Stimulated activated naive CD8-positive, alpha-beta T cell treated with anti-CD3 and anti-CD28 coated beads, Interleukin-15, Interleukin-2, amounts not matched to agents 100 U/mL and 50 U/mL, for 24 hours (primary cell): ENCODE measurements at places on chromosomes 1 and 21.
A peak's percentile ranks its signal among the peaks of the same experiment; 100 is the strongest.

- DNase-seq: peak; percentile 26
These were observed 17.6 kb upstream of the CLIC4 start for GRCh38 chr1:24727501-24728216.

DNA sequence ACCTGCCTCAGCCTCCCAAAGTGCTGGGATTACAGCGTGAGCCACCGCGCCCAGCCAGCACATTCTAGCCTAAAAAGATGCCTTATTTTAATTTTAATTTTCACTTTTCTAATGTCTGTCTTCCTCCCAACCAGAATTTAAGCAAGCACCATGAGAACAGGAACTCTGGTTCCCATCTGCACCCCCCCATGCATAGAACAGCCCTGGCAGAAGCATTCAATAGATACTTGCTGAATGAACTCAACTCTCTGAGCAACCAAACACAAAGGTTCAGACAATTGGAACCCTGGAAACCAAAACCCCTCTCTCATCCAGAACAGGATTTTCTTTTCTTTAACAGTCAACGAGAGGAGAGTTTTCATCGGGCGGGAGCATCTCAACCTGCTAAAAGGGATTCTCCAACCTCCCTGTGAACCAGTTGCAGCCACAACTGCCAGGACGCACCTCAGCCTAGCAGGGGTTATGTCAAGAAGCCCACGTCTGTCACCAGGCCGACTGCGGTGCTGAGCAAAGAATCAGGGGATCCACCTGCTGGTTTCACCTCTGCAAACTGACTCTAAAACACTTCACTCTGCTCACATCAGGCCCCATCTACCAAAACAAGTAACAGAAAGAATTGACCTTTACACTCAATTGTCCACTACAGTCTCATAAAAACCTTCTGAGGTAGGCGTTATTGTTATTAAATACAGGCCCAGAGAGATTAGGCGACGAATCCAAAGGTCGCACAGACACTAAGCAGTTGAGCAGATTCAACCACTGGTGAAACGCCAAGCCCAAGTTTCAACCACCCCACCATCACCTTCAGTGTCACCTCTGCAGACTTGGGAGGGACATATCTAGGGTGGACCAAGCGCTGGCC is 1.7 kb downstream of the KIAA2013 start:
- peak; percentile 38 for DNase-seq

DNA sequence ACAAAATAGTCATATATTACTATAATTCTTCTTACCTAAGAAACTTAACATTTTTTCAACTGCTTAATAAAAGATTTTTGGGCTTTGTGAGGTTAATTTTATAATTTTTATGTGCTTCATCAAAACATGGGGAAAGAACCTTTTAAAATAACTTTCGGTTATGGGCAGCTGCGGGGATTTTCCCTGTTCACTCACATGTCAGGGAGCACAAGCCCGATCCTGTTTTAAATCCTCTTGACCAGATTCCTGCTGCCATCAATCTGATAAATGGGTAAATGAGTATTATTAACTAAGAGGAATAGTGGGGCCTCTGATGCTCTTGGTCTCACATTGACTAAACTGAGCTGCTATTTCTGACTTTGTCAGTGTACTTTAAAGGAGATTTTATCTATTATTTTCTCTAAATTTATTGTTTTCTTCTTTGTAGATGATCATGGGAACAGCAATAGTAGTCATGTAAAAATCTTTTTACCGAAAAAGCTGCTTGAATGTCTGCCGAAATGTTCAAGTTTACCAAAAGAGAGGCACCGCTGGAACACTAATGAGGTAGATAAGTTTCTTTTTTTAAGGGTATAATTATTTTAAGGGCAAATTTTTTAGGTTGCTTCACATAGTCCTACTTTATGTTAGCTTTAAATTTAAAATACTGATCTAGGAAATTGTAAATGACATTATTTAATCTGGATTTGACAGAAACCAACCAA is 39.6 kb downstream of the CAMTA1 start:
- DNase-seq: no peak

DNA sequence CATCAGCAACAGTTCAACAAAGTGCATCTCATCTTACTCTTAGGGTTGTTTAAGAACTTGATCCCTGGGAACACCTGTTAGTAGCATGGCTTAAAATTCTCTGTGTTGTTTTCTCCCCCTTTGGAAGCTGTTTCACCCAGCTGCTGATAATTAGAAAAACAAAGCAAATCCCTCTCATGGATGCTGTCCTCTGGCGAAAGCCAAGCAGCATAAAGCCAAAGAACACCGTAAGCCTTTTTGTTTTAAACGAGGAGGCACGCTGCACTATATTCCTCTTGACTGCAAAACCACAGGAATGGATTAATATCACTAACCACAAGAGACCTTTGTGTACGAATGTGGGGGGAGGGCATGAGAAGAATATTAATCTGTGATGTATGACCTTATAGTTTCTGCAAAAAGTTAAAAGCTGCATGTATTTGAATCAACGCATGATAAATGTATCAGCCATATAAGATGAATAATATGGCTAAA is 923.2 kb downstream of the LTN1 start:
- DNase-seq: no peak

DNA sequence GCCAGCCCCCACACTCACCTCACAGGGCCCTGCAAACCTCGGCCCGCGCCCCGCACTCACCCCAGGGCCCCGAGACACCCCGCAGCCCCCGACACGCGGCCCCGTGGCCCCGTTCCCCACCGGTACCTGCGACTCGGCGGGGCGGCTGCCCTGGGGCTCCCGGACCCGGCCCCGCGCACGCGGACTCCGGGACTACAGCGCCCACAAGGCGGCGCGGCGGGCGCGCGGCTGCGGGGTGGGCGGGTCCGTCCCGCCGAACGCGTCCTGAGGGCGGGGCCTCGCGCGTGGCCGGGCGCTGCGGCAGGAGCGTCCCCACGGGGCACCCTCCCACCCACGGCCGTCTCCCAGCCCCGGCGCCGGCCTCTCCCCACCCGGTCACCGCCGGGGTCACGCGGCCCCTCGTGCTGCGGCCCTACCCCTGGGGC is at the start of gene SLC19A1:
Gene SLC19A1, minus strand, starts transcription at position 199 of the 425 bp plus-strand sequence. CDS start 4,481 bp downstream, outside the sequence.
- peak; percentile 84 for DNase-seq

GRCh38 chr1:207288315-207288714 is 33.2 kb upstream of the CD55 start:
- no peak for DNase-seq

DNA sequence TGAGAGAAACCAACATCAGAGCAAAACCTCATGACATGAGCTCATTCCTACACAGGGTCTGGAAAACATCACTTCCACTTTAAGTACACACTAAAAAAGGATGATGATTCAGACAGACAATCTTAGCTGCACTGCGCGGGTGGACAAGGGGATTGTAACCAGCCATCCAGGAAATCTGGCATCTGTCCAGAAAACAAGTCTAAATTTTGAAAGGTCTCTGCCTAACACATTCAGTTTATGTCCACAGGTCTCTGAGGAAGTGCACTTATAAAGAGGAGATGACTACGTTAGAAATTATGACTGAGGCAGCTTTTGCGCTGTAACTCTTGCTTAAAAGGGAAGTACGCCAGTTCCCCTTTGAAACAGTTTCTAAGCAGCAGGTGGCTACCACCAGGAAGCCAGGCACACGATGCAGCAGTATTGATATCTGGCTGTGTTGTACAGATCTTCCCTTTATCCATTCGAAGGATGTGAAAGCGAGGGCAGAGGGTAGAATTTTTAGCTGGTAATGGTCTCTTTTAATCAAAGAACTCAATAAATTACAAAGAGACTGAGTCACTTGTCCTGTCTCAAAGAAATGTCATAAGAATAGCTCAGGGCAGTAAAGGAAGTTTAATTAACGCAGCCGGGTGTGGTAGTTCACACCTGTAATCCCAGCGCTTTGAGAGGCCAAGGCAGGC is 128.0 kb downstream of the SETD4 start:
- DNase-seq: peak; percentile 31

- no peak for DNase-seq
These were observed 15.4 kb upstream of the SHE start for GRCh38 chr1:154517661-154518060.

GRCh38 chr1:38586993-38587646 is 272.5 kb downstream of the RRAGC start:
- DNase-seq: peak; percentile 68

DNA sequence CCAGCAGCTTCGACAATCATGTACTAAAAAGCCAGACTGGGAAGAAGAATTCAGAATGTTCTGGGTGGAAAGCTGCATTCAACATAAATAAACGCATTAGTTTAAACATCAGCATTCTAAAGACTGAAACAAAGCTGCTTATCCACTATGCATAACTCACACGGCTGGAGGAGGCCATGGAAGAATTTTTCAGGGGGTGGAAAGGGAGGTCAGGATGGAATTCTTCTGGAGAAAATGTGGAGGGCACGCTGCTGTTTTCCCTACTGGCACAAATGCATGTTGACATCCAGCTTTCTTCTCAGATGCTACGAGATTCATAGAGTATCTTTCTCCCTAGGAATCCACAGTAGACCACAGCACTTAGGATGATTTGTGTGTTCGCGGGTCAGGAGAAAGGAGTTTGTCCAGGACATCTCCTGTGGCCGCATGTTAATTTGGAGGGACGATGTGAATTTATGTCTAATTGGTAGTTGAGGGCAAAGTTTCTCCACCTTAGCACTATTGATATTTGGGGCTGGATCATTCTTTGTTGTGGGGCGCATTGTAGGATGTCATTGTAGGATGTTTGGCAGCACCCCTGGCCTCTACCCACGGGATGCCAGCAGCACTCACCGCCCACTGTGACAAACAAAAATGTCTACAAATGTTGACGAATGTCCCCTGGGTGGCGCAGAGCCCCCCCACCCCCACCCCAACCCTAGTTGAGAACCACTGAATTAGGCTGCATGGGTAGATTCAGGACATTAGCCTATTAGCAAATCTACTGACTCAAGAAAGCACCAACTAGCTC is 86.5 kb upstream of the KAZN start:
- DNase-seq: no peak

- no peak for DNase-seq
These were observed 35.7 kb upstream of the MYSM1 start for GRCh38 chr1:58735586-58735985.

DNA sequence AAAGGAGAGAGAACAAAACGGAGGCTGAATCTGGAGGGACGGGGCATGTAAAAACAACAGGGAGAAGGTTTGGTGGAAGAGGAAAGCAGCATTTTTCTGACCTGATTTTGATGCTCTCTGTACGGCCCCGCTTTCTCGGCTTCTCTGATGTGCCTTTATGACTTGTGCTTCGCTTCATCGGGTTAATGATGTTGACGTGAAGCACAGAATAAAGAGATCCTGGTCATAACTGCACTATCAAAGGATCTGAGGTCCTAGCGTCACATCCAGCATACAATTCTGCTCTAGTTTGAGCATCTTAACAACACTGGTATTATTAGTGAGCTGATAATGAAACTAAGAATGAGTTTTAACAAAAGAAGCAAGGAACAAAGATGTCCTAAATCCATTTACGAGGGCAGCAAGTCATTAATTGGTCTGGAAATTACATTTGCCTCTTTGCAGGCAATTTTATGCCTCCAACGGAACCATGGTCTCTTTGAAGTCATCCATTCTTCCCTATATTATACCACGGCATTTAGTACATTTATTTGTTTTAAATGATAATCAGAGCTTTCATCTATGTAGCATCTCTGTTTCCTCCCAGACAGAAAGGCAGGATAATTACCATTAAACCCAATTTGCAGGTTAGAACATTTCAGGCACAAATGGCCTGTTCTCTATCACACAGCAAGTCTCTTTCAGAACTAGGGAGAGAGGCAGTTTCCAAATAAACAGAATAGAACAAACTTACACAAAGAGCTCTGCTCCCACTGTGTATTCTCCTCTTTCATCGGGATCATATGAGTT is 45.3 kb upstream of the B3GALNT2 start:
- DNase-seq: no peak

GRCh38 chr1:109739738-109740614 is 862 bp downstream of the GSTM3 start:
- peak; percentile 84 for DNase-seq

DNA sequence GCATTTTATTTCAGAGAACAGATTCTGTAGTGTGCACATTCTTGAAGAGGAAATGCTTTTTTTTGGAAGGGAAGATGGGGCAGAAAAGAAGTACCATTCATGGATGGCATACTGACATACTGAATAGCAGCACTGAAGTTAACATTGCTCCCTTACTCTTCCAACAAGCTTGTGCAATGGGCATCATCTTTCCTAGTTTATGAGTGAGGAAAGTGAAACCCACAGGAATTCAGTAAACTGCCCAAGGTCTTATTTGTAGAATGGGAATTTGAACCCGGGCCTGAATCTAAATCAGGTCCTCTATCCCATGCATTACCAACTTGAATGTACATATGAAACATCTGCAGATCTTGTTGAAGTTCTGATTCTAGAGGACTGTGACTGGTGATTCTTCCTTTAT is 215.7 kb upstream of the FGGY start:
- DNase-seq: no peak

DNA sequence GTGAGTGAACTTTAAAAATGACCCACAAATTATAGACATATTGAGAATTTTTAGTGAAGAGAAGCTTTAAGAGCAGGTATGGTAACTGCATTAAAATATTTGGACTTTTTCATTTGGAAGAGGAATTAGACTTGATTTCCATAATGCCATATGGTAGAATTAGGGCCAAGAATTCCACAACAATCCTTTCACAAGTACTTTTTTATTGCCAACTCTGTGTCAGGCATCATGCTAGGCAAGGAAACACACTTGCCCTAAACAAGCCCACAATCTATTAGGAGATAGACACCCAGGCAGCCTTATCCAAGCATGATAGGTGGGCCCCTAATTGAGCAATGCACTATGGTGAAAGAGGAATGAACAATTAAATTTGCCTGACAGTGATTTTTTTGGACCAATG is 353.0 kb downstream of the TGFB2 start:
- DNase-seq: no peak

DNA sequence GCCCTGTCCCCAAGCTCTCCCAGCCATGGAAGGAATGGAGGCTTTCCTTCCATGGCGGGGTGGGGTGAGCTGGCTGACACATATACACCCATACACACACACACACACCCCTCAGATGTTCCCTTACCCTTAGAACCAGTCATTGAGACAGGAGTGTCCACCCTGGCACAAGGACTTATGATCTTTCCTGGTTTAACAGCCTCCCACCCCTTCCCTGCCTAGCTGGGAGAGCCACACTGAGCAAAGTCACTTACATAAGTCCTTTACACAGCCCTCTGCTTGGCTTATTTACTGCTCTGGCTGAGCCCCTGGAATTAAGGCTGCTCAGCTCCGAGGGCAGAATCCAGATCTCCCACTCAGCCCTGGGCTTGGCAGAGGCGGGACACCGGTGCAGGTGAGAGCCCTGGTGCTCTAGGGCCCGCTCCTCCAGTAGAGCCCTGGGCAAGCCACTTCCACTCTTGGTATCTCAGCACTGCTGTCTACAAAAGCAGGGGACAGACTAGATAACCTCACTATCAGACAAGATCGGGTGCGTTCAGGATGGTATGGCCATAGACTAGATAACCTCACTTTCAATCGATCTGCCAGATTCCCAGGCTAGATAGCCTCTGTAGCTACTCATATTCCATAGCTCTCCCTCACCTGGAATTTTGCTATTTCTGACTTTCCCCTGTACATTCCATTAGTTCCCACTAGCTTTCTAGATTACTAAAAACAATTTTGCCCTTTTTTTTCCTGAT is 16.7 kb downstream of the SLC6A9 start:
- no peak for DNase-seq

- no peak for DNase-seq
These were observed 60.6 kb downstream of the NAV1 start for GRCh38 chr1:201599548-201599947.
